ENCODE measurements at places on chromosomes 2 and 18. TPM values are rescaled to one million over a fixed set of nuclear protein-coding genes. Genes with fewer than 3 reads are reported as not detected.

DNA sequence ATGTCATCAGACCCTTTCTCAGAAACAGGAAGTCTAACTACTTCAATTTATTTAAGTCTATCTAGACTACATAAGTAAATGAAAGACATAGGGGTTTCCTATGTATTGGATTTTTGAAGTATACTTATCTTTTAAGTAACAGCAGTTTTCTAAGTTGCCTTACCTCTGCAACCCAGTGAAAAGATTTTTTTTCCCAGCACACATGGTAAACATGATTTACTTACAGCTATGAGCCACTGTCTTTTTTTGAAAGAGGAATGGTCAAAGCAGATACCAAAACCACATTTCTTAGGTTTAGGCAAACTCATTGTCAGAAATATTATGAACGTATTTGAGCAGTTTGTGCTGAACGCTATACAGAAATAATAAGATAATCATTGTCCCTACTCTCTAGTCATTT is 78.7 kb upstream of the OTX1 start:
- no peak overlapping the region for H3K27ac ChIP-seq
- no peaks in the 10 kb centered on the region for H3K36me3 ChIP-seq
- DNase-seq, result no peak

- peaks cover 15% of the 10 kb centered on the region for H3K36me3 ChIP-seq
- no peak overlapping the region for H3K27ac ChIP-seq
- no peaks in the 10 kb centered on the region for H3K4me1 ChIP-seq
- DNase-seq, result no peak
- H3K27me3 ChIP-seq, result no peaks in the 10 kb centered on the region
Measured at GRCh38 chr2:11639503-11639902, 30.5 kb downstream of the NTSR2 start.

- DNase-seq, result no peak
- H3K27me3 ChIP-seq, result no peaks in the 10 kb centered on the region
- H3K4me1 ChIP-seq, result no peaks in the 10 kb centered on the region
- no peak overlapping the region for H3K27ac ChIP-seq
Measured at GRCh38 chr18:65821911-65822310, 71.1 kb downstream of the CDH7 start.

GRCh38 chr2:128617029-128617590 is 298.4 kb upstream of the HS6ST1 start:
- no peaks in the 10 kb centered on the region for H3K36me3 ChIP-seq
- H3K27me3 ChIP-seq, result no peaks in the 10 kb centered on the region
- no peak for DNase-seq
- no peak overlapping the region for H3K27ac ChIP-seq
- no peak overlapping the region for H3K4me3 ChIP-seq

Gene GPD2
- 9.4 TPM for polyA plus RNA-seq

Gene C1QL2
- 0.87 TPM for polyA plus RNA-seq

Gene ABCA12
- 0.05 TPM for polyA plus RNA-seq

Data from GM23338 (cell line).